ENCODE measurements at places on chromosomes 2 and 18.

DNA sequence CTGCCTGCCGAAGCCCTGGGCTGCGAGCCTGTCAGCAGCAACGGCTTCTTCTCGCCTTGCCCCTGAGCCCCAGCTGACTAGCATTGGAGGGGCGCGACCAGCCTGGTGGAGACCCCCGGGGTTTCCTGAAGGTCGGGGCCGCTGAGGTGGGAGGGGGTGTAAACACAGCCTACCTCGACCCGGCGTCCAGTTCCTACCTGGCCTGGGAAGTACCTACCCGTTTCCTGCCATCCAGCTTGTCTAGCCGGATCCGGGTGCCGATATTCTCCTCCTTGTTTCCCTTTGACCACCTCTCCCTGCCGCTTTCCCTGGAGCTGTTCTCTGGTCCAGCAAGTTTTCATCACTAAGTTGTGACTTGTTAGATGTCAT is 511 bp downstream of the MOB4 start:
- DNase-seq = no peak

DNA sequence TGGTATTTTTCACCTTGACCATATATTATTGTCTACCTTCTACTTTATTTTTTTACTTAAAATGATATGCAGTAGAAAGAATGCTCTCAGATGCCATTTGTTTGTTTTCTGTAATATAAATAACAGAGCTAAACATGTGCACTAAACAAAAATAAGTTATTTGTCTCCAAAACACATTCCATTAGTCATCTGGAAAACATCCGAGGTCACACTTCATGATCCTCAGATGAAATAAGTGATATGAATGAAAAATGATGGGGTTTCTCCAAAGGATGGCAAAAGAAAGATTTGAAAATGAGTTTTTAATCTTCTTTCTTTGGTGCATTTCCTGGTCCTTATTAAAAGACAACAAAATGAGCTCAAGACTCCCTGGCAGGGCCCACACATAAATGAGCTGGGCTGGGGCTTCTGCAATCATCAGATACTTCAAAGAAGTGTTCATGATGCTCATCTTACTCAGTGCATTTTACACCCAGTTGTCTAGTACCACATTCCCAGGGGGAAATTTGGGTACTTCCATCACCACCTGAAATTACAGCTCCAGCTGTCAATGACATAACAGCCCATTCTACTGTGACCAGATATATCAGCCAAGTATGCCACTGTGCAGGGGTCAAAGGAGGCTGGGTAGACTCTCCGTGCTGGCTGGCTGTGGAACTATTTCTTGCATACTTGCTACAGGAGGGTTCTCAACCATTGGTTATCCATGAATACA is 283.5 kb downstream of the PID1 start:
- DNase-seq = no peak

GRCh38 chr2:54838585-54839035 is 115.1 kb downstream of the EML6 start:
- DNase-seq = peak; percentile 67

- DNase-seq = no peak
Measured at GRCh38 chr2:23350041-23350791, 34.8 kb upstream of the KLHL29 start.

DNA sequence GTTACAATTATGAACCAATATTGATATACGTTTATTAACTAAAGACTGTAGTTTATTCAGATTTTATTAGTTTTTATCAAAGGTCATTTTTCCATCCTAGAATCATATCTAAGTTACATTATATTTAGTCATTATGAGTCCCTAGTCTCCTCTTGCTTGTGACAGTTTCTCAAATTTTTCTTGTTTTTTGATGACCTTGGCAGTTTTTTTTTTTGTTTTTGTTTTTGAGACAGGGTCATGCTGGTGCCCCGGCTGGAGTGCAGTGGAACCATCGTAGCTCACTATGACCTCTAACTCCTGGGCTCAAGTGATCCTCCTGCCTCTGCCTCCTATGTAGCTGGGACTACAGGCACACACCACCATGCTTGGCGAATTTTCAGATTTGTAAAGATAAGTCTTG is 18.3 kb upstream of the SLC39A10 start:
- DNase-seq = no peak

GRCh38 chr2:205527801-205528200 is 154.5 kb upstream of the NRP2 start:
- DNase-seq = no peak

GRCh38 chr2:62597323-62597722 is 91.3 kb upstream of the TMEM17 start:
- DNase-seq = no peak

DNA sequence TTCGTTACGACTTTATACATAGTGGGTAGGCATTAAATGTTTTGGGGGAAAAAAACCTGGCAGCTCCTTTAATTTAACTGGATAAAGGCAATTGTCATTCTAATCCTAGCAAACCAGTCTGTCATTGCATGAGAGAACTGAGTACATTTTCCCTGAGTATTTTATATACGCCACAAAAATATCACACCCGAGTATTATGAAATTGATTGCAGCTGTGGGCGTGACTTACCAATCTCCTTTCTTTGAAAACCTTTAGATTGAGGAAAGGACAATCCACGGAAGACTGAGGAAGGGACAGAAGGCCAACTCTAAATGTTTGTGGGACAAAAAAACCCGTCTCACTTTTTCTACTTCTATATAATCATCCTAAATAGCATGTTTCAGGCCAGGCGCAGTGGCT is 9.0 kb downstream of the TM4SF20 start:
- DNase-seq = no peak

DNA sequence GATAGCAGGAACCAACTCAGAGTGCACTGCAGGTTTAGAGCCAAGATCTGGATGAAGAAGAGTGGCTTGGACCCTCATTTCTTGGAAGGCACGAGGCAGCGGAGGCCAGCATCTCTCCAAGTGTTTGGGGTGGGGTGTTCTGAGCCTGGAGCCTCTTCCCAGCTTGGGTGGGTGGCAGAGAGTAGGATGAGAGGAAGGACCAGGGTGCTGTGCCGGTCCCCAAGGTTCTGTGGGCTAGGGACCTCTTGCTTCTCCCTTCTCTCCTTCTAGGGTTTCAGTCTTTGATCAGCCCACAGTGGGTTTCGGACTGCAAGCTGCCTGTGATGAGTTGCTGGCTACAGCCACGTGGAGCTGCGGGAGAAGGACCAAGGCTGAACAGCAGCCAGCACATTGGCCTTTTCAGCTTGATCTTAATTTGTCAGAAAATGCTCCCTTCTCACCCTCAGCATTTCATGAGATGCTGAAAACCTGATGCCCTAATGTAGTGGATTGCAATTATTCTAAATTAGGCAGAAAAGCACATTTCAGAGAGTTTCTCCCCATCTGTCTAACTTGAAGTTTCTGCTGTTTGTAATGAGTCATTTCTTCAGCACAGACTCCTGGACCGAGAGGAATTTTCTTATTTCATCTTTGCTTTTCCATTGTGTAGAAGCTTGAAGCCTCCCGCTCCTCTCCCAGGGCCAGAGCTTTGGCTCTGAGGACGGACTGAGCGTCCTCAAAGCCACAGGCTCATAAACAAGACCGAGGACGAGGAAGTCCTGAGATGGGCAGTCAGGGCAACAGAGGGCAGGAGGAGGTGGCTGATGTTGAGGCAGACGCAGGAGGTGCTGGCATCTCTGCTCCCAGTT is 99.1 kb upstream of the HDAC4 start:
- DNase-seq = no peak

GRCh38 chr2:9796056-9797010 is 46.9 kb upstream of the TAF1B start:
- no peak for DNase-seq

GRCh38 chr2:74206180-74206688 is 7.8 kb downstream of the MTHFD2 start:
- DNase-seq = no peak

GRCh38 chr2:98692090-98693054 is 38.6 kb downstream of the MGAT4A start:
- DNase-seq = no peak

DNA sequence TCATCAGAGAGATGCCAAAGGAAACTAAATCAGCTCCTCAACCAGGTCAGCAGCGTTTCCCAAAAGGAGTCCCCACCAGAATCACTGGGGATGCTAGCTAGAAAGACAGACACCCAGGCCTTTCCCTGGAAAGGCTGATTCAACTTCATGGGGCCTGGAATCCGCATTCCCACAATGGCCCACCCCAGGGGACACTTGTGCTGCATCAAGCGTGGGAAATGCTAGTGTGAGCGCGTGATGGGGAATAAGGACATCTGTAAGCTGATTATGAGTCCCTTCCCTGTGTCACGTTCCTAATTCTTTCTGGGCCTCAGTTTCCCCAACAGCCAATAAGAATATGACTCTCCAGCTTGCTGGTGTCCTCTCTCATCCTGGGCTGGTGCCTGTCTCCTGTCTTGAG is 2.2 kb upstream of the WNT10A start:
- no peak for DNase-seq

GRCh38 chr2:197500503-197501131 is 438 bp downstream of the HSPE1 start:
- no peak for DNase-seq

- DNase-seq = no peak
Measured at GRCh38 chr2:66435549-66435875, 587 bp downstream of the MEIS1 start.

DNA sequence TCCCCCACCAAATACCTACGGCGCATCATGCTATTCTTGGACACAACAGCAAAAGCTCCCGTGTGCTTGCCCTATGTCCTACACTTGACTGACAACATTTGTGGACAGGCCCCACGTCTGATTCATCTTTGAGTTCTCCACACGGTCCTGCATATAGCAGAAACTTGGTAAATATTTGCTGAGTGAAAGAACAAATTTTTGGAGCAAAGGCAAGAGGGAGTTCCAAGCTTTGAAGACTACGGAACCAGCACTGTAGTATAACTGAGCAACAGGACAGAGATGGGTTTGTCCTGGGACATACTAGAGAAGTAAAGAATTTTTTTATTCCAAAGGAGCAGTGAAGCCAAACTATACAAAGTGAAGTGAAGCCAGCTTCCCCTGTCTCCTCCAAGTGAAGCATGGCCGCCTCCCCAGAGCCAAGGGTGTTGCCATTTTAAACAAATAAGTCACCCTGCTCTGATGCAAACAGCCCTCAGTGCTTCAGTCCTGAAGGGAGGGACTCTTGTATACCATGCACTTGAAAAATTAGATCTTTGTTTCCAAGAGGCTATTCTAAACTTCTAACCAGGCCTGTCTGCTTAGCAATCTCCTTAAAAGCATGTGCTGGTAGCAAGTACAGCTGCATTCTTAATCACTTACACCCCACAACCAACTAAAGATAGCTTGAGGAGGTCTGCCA is 35.9 kb downstream of the SPRED2 start:
- no peak for DNase-seq

DNA sequence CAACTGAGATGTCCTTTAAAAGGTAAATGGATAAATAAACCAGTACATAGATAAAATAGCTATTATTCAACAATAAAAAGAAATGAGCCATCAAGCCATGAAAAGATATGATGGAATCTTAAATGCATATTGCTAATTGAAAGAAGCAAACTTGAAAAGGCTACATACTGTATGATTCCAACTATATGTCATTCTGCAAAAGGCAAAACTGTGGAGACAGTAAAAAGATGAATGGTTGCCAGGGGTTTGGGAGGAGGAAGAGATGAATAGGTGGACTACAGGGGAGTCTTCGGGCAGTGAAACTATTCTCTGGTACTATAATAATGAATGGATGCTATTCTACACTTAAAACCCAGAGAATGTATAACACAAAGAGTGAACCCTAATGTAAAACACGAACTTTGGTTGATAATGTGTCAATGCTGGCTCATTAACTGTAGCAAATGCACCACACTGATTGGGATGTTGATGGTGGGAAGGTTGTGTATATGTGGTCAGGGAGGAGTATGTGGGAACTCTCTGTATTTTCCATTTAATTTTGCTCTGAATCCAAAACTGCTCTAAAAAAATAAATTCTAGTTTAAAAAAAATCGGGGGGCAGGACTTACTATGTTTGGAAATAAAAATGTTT is 73.7 kb upstream of the MYCN start:
- DNase-seq = no peak

DNA sequence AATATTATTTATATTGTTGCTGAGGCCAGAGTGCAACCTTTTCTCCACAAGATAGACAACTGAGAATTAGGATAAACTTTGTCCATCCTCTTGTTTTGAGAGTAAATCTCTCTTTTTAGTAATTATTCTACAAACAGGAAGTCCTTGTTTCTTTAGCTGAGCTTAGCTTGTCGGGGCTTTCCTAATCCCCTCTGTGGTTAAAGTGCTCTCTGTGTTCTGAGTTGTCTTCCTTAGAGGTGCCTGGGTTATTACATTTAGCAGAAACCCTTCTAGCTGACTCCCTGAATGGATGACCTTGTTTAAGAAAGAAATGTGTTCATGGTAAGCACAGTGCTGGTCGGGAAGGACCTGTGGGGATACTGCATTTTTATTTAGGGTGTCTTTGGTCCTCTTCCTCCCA is 12.7 kb downstream of the USP39 start:
- no peak for DNase-seq

DNA sequence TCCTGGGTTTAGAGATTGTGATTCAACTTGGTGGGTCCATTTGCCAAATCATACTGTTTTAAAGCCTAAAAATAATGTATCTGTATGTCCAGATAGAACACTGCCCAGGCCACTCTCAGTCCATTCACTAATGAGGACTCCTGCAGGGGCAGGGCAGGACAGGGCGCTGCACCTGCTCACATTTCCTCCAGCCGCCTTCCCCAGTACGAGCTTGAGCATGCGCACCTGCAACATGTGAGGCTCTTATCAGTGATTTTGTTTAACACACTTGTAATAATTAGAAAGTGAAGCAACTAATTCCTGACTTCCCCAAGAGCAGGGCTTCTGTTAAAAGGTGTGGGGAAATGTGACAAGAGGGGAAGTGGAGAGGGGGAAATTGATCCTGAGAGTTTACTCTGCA is 89.7 kb downstream of the AFF3 start:
- no peak for DNase-seq

- no peak for DNase-seq
Measured at GRCh38 chr2:146666340-146666739, 1178.5 kb upstream of the ACVR2A start.

DNA sequence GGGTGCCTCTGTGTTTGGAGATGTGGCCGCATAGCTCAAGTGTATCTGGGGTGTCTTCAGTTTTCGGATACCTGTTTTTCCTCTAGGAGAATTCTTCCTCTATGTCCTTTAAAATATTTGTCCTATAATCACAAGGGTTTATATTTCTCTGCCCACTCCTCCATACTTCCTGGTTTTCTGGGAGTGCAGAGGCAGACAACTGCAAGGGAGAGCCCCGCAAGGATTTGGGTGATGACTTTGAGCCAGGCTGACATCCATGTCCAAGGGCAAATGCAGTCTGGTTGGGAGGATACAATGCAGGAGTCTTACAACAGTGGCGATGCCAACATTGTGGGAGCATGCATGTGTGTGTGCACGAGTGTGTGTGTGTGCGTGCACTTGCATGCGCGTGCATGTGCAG is 2.1 kb downstream of the IL1RL1 start:
- DNase-seq = no peak
